Stimulated activated CD8-positive, alpha-beta memory T cell treated with anti-CD3 and anti-CD28 coated beads, Interleukin-7, amount 100 ng/mL, for 1 hour (primary cell): ENCODE measurements at places on chromosomes 12 and 14.

DNA sequence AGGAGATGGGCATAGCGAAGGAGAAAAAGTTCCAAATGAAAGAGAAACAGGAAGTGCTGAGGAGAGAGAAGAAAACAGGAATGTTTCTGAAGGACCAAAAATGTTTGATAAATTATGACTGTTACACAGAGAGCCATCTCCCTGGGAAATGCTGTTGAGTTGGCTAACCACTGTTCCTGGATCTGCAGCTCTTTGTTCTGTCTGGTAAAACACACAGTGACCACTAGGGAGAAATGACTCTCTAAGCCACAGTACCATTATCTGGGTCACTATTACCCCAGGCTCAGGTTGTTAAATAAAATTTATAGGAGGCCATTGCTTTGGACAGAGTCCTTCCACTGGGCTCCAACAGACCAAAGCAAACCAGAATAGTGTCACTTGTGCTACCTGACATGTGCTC lies 219.3 kb downstream of the CRADD start:
- DNase-seq, result no peak

GRCh38 chr12:113896194-113896593 lies 69.9 kb downstream of the RBM19 start:
- DNase-seq, result no peak

DNA sequence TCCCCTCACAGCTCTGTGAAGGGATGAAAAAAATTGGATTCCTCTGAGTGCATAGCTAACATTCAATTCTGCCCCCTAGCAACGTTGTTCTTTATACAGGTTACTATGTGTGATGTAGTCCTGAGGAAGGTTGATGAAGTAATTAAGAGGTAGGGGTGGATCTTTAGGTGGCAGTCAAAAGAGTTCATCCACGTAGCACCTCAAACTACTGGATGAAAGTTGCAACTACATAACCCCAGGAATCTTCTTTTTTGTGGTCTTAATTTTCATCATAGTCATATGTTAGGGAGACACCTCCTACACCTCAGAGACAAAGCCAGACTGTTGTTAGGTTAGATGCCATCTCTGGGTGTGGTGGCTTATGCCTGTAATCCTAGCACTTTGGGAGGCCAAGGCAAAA lies 10.2 kb upstream of the NFE2 start:
- no peak for DNase-seq

DNA sequence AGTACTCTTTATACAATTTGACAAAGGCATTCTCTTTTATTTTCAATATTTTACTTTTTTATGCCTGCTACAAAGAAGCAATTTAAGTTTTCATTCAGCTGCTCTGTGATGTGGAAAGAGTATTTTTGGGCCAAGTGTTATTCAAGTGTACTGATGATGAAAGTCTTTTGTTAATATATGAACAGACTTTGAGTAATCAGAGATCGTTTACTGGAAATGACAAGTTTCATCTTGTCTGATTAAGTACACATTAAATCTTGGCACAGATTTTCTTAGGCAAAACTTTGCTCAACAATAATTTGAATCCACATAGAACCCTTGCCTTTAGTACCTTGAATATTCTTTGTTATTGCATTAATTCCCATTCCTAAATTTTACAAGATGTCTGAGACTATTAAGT lies 13.3 kb upstream of the PZP start:
- no peak for DNase-seq

DNA sequence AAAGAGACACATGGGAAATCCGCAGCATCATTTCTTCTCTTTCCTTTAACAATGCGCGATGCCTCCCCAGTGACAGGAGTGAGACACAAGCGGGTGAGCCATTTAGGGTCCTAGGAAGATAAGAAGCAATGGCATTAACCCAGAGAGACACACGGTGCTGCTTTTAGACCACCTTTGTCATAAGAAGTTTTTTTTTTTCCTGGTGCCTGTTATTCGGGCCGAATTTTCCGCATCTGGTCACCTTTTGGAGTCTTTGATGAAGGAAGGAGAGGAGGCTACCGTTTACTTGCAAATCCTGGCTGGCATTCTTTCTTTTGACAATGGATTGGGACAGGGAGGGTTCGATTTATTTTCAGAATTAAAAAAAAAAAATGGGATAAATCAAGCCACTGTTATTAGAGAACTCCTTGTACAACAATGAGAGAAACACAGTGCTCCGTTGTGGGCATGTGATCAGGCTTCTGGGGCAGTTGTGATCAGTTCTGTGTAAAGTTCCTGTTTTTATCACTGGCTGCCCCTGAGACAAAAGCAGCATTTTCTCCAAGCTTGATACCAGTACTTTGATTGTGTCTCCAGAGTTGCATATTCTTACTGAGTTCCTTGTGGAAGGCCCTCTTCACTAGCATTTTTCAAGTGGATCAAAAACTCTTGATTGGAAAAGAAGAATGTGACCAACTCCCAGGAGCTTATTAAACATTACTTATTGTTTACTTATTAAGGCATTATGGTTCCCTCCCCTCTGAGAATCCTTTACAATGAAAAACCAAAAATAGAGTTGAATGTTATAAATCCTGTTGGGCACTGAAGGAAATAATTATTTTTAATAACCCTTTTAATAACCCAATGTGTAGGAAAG lies 1.1 kb downstream of the DIP2B start:
- DNase-seq, result no peak
